Stimulated activated CD8-positive, alpha-beta memory T cell treated with anti-CD3 and anti-CD28 coated beads, Interleukin-12 subunit alpha, Interleukin-12 subunit beta, amount 100 ng/mL, for 1 hour (primary cell): ENCODE measurements at places on chromosomes 6 and 20.

- DNase-seq = no peak
Measured at GRCh38 chr20:63895952-63896263, 982 bp downstream of the DNAJC5 start.

DNA sequence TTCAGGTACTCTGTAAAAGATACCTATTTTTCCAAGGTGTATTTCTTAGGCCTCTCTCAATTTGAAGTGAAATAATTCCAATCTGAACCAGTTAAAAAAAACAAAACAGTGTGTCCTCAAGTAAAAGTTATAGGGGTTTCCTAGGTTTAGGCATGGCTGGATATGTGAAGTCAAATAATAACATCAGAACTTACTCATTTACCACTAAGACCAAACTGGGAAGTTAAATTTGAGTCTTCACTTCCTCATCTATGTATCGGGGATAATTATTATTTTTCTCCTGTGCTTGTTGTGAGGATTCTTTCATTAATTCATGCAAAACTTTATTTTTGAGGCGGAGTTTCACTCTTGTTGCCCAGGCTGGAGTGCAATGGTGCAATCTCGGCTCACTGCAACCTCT is 86.2 kb upstream of the PTPRK start:
- no peak for DNase-seq

DNA sequence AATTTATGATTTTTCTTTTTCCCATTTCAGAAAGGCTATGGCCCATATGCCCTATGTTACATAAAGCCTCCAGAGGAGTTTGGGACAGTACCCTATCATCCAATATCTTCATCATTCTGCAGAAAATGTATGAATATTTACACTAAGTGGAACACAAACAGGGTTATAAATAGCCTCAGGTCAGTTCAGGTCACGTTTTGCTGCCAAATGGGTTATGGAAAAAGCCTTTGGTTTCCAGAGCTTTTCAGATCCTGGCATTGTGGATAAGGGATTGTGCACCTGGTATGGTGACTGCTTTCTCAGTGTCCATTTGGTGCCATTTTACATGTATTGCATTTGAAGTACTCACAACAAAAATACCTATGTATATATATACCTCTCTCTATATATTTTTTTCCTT is 29.4 kb downstream of the UTRN start:
- DNase-seq = no peak

DNA sequence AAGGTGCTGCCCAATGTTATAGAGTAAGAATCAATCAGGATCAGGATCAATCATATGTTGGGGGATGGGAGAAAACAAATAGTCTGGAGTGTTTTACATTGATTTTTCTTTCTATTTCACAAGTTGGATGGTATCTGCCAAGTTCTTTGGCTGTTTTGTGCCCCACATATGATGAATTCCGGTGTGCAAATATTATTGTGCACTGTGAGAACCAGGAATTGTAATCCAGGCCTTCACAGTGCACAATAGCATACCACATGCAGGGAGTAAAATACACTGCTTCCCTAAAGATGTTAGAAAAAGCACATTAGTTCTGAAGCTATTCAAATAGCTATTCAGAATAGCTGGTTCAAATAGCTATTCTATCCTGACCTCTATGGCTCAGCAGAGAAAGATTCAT is 133.7 kb downstream of the LCA5 start:
- DNase-seq = no peak

DNA sequence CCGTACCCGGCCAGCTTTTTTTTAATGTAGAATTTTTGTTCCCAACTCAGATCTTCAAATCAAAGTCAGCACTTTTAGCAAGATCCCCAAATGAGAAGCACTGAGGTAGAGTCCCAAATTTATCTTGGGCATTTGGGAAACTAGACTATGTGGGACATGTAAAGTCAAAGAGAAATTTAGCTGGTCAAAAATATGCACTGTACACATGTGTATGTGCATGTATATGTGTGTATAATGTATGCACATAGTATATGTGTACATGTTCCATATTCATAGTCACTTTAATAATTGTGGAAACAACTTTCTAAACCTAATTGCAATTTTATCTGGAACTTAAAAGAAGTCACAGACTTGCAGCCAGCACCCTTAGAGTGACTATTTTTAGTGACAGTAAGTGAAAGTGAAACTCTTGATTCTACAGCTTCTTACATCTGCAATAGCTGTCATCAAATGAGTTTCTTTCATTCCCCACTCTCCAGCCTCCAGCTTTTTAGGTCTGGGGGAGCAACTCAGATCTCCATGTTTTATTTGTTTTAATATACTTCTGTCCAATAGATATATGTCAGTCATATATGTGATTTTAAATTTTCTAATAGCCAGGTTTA is 53.6 kb downstream of the CDC40 start:
- no peak for DNase-seq

DNA sequence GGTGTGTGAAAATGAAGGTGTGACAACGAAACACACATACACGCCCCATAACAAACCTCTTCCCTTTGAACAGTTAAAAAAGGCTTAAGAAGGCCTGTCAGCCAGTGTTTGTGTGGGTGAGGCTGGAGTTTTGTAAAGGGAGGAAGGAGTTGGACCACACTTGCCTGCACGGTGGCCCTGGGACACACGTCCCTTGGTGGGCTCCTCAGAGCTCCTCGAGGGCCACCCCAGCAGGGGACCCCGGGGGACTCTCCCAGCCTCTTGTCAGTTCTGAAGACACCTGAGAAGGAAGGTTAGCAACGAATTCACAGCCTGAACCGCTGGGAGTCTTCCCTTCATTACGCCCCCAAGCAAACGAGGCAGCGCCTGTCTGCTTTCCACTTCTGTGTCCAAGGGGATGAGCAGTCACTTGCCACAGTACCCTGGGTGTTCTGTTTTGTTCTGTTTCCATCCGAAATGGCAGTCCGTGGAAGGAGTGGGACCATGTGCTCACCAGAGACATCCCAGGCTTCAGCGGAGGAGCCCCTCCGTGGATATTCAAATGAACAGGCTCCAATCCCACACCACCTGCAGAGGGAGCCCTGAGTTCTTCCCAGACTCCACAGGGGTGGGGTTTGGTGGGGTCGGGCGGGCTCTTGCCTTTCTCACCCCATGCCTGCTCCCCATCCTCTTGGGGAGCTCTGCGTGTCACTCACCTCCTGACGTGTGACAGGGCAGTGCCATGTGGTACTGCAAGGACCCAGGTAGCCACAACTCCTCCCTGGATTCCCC is 68.6 kb downstream of the NRN1 start:
- no peak for DNase-seq

- no peak for DNase-seq
Measured at GRCh38 chr6:149830731-149831307, 33.3 kb downstream of the LRP11 start.

DNA sequence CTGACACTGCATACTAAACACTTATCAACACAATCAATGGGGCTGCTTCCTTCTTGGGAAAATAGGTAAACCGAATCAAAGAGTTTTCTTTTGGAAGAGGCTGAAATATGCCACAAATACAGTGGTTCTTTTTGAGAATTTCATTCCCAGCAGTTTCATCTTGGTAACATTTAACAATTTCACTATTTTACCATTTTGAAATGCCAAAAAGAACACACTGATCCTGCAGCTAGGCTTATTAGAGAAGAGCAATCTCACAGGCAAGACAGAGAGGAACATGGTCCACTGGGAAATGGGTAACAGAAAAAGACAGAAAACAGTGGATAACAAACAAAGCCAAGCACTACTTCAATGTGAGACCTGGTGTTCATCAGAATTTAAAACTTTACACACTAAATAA is 2.5 kb downstream of the CNR1 start:
- DNase-seq = no peak

- DNase-seq = no peak
Measured at GRCh38 chr20:24011282-24011681, 22.7 kb upstream of the GGTLC1 start.

GRCh38 chr6:3740551-3741476 is 10.7 kb downstream of the PXDC1 start:
- DNase-seq = no peak

- DNase-seq = no peak
Measured at GRCh38 chr6:35243386-35243958, 16.1 kb upstream of the ZNF76 start.

GRCh38 chr20:24691901-24692351 is 222.5 kb downstream of the SYNDIG1 start:
- no peak for DNase-seq

DNA sequence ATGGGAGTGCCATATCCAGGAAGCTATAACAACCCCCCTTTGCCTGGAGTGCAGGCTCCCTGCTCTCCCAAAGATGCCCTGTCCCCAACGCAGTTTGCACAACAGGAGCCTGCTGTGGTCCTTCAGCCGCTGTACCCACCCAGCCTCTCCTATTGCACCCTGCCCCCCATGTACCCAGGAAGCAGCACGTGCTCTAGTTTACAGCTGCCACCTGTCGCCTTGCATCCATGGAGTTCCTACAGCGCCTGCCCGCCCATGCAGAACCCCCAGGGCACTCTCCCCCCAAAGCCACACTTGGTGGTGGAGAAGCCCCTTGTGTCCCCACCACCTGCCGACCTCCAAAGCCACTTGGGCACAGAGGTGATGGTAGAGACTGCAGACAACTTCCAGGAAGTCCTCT is 56.7 kb upstream of the TMEM181 start:
- no peak for DNase-seq

- DNase-seq = no peak
Measured at GRCh38 chr20:13613917-13614316, 24.8 kb downstream of the TASP1 start.

DNA sequence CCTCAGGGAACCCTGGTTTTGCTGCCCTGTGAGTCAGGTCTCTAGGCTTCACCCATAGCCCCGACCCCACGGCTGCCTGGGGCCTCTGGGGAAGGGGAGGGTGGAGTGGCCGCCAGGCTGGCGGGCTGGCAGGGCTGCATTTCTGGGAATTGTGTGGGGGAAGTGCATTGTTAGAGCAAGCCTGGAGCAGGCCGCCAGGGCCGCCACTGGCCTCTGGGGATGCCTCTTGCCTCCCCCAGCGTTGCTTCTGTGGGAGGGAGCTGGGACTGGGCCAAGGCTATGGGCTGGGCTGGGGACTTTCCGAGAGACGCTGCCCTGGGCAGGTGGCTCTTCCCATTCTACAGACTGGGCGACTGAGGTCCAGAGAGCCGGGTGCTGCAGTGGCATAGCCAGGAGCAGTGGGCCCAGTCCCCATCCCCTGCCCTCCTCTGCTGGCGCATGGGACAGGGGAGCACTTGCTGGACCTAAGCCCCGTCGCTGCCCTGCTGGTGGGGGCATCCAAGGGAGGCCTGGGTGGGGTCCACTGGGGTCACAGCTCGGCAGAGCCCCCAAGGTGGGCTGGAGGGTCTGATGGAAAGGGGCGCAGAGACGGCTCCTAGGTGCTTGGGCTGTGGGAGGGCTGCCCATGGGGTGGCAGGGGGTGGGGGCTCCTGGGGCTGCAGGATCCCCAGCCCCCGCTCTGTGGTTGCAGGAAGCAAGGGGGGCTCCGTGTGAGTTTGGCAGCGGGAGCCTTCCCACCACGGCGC is 6.6 kb upstream of the SOX18 start:
- no peak for DNase-seq

GRCh38 chr6:149761438-149761837 is 11.9 kb downstream of the PCMT1 start:
- DNase-seq = no peak

DNA sequence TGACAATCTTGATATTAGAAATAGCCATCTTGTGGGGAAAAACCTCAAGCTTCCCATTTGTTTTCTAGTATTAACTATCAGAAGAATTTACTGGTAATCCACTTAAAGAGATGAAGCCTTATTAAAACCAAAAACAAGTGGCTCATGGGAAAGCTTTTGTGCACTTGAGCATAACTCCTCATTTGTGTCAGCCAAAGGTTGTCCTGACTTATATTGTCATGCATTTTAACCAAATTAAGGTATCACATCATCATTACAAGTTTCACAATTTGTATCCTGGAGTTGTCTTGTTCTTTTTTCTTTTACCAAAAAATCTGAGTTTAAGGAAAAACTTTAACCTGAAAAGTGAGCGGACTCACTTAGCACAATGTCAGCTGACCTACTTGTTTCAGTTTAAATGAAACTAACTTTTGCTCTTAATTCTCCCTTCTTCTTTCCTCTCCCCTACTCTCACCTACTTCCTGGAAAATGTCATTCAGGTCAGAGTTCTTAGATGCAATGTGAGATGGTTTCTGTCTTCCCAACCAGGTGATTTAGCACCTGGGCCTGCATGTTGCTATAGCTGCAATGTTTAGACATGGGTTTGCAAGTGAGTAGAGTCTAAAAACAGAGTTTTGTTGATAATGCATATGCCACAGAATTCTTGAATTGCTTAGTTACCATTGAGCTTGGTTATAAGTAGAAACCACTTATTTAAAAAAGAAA is 82.8 kb downstream of the TNFAIP3 start:
- DNase-seq = no peak

GRCh38 chr6:56799989-56800388 is 154.9 kb upstream of the BEND6 start:
- DNase-seq = no peak

DNA sequence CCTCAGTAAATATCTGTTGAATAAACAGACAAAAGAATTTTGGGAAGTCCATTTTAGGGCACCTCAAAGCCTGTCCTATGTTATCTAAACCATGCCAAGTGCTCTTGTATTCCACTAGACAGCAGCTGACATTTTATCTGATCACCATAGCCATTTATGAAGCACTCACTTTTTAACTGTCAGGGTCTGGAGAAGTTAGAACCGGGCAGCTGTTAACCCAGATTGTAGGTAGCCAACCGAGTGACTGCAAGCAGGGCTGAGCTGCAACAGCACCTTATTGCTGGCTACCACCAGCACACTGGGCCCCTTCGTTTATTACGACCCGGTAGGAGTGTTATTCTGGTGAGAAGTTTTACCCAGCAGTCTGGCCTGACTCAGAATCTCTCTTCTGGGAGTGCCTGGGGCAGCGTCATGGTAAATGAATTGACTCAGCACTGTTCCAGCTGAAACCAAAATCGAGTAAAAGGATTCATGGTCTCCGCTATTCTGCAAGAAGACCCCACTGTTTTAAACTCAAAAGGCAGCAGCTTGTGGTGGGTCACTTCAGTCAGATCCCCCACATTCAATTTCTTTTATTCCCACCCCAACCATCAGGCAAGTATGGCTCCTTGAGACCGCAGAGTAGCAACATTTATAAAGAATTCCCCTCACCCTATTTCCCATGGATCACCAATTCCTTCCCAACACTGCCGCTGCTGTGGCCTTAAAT is 1.7 kb downstream of the UBE2V1 start:
- DNase-seq = no peak

DNA sequence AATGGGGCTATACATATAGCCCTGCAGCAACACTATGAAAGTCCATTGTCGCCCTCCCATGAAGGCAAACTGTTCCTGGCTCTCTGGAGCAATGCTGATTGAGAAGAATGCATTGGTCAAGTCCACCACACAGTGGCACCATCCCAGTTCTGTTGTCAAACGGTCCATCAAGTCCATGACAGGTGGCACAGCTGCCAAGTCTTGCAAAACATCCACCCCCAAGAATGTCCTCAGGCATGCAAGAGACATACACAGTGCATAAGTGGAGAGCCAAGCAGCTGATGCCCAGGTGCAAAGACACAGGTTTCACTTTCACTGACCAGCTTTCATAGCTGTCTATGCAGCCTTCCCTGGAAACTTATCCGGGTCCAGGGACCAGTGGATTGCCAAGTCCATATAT is 17.5 kb downstream of the ZNF391 start:
- DNase-seq = no peak
